ENCODE measurements at places on chromosomes 5 and 9. TPM values are rescaled to one million over a fixed set of nuclear protein-coding genes. Genes with fewer than 3 reads are reported as not detected.

- DNase-seq = no peak
- no peaks in the 10 kb centered on the region for H3K4me1 ChIP-seq
- no peaks in the 10 kb centered on the region for H3K27me3 ChIP-seq
- no peak overlapping the region for H3K4me3 ChIP-seq
- no peaks in the 10 kb centered on the region for H3K36me3 ChIP-seq
These were observed 449.5 kb downstream of the HINT1 start for GRCh38 chr5:130715541-130715940.

CCDC183 gene
- 14.5 TPM for total RNA-seq

- H3K27me3 ChIP-seq = no peaks in the 10 kb centered on the region
- DNase-seq = no peak
- no peak overlapping the region for H3K4me3 ChIP-seq
- H3K4me1 ChIP-seq = peaks cover 6% of the 10 kb centered on the region
- H3K27ac ChIP-seq = no peak overlapping the region
These were observed 262.5 kb downstream of the DOCK8 start for GRCh38 chr9:477193-477592.

- H3K4me1 ChIP-seq = no peaks in the 10 kb centered on the region
- H3K4me3 ChIP-seq = no peak overlapping the region
- no peak overlapping the region for H3K27ac ChIP-seq
- no peak for DNase-seq
These were observed 175.2 kb downstream of the GAPVD1 start for GRCh38 chr9:125436613-125437443.

MLANA gene
- not detected for total RNA-seq

GRCh38 chr9:97710356-97711222 is 13.4 kb upstream of the XPA start:
- peak; percentile 48 for DNase-seq
- no peak overlapping the region for H3K27ac ChIP-seq
- H3K36me3 ChIP-seq = no peaks in the 10 kb centered on the region
- no peaks in the 10 kb centered on the region for H3K4me1 ChIP-seq
- no peak overlapping the region for H3K4me3 ChIP-seq

QRFP gene
- not detected for total RNA-seq

GRCh38 chr9:131080589-131080988 is 15.7 kb upstream of the AIF1L start:
- H3K4me1 ChIP-seq = no peaks in the 10 kb centered on the region
- H3K27me3 ChIP-seq = no peaks in the 10 kb centered on the region
- no peak for DNase-seq
- H3K36me3 ChIP-seq = no peaks in the 10 kb centered on the region

GRCh38 chr5:72503888-72504491 is 3.2 kb downstream of the ZNF366 start:
- no peaks in the 10 kb centered on the region for H3K4me1 ChIP-seq
- H3K27me3 ChIP-seq = no peaks in the 10 kb centered on the region
- no peak overlapping the region for H3K4me3 ChIP-seq
- DNase-seq = peak; percentile 8

- H3K36me3 ChIP-seq = no peaks in the 10 kb centered on the region
- DNase-seq = no peak
- H3K4me3 ChIP-seq = no peak overlapping the region
- H3K27ac ChIP-seq = no peak overlapping the region
These were observed 111.8 kb upstream of the CKMT2 start for GRCh38 chr5:81121273-81121672.

DNA sequence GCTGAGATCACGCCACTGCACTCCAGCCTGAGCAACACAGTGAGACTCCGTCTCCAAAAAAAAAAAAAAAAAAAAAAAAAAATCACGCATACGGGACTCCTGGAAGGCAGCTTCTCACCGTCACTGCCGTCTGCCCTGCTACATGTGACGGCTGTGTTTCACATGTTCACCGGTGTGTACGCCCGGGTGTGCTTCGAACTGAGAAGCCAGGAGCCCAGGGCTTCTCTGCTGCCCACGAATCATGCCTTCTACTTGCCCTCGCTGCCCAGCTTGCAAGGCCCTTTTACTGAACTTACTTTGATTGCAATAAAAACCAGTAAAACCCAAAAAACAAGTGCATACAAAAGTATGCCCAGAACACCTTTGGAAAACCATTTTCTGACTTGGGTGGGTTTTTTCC is 5.8 kb upstream of the NKD2 start:
- H3K36me3 ChIP-seq = no peaks in the 10 kb centered on the region
- H3K27ac ChIP-seq = no peak overlapping the region
- DNase-seq = no peak
- peaks cover 21% of the 10 kb centered on the region for H3K4me1 ChIP-seq
- H3K4me3 ChIP-seq = no peak overlapping the region

GRCh38 chr5:119435436-119436132 is 16.7 kb upstream of the HSD17B4 start:
- H3K27ac ChIP-seq = no peak overlapping the region
- peak; percentile 76 for DNase-seq
- H3K27me3 ChIP-seq = no peaks in the 10 kb centered on the region
- no peak overlapping the region for H3K4me3 ChIP-seq
- no peaks in the 10 kb centered on the region for H3K36me3 ChIP-seq

PCDHGA2 gene
- total RNA-seq = 2.9 TPM

PHPT1 gene
- total RNA-seq = 60.6 TPM

DNA sequence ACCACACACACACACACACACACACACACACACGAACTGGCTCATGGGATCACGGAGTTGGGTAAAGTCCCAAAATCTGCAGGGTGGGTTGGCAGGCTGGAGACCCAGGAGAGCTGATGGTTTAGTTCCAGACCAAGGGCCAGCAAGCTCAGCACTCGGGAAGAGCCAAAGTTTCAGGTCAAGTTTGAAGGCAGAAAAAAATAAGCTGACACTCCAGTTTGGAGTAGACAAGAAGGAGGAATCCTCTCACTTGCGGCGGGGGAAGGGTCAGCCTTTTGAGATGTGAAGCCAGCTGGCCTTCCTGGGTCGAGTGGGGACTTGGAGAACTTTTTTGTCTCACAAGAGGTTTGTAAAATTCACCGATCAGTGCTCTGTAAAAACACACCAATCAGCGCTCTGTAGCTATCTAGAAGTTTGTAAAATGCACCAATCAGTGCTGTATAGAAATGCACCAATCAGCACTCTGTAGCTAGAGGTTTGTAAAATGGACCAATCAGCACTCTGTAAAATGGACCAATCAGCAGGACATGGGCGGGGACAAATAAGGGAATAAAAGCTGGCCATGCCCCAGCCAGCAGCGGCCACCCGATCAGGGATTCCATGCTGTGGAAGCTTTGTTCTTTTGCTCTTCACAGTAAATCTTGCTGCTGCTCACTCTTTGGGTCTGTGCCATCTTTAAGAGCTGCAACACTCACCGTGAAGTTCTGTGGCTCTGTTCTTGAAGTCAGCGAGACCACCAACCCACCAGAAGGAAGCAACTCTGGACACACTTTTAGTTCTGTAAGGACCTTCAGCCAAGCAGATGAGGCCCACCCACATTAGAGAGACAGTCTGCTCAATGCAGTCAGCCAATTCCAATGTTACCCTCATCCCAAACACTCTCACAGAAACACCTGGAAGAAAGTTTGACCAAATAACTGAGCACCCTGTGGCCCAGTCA is 37.8 kb upstream of the UNC5A start:
- no peaks in the 10 kb centered on the region for H3K27me3 ChIP-seq
- DNase-seq = no peak

DNA sequence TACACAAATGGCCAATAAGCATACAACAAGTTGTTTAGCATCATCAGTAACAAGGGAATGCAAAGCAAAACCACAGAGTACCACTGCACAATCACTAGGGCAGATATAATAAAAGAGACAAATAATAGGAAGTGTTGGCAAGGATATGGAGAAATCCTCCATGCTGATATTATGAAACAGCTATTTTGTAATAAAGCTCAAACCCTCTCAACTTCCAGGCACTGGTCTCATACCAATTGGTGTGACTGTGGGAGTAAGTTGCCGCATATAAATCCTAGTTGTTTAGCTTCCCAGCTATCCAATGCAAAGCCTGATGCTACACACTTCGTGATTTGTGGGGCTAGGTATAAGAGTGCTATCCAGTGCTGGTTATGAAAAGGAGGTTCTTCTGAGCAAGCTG is 88.6 kb downstream of the SMIM23 start:
- no peak for DNase-seq
- H3K27ac ChIP-seq = no peak overlapping the region
- no peaks in the 10 kb centered on the region for H3K4me1 ChIP-seq
- peaks cover 24% of the 10 kb centered on the region for H3K36me3 ChIP-seq
- no peak overlapping the region for H3K4me3 ChIP-seq
- no peaks in the 10 kb centered on the region for H3K27me3 ChIP-seq

GRCh38 chr5:35476797-35477196 is 140.9 kb upstream of the SPEF2 start:
- no peak overlapping the region for H3K4me3 ChIP-seq
- no peak for DNase-seq
- H3K27ac ChIP-seq = no peak overlapping the region
- no peaks in the 10 kb centered on the region for H3K27me3 ChIP-seq
- H3K36me3 ChIP-seq = no peaks in the 10 kb centered on the region
- H3K4me1 ChIP-seq = peaks cover 7% of the 10 kb centered on the region

DNA sequence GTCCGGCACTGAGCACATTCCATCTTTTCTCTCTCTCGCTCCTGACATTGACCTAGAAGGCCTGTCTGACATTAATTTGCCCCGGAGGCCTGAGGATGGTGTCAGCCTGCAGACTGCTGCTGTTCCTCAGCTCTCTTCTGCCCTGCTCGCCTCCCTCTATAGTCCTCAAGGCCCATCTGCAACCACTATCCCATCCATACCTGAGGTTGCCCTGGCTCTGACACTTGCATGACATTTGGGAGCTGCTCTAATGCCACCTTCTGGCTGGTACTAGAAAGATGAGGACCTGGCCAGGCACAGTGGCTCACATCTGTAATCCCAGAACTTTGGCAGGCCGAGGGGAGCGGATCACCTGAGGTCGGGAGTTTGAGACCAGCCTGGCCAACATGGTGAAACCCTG is 38.6 kb upstream of the GGTA1 start:
- H3K4me1 ChIP-seq = no peaks in the 10 kb centered on the region
- no peak for DNase-seq
- H3K27me3 ChIP-seq = no peaks in the 10 kb centered on the region
- H3K27ac ChIP-seq = no peak overlapping the region
- H3K36me3 ChIP-seq = no peaks in the 10 kb centered on the region
- H3K4me3 ChIP-seq = no peak overlapping the region

EDIL3 gene
- total RNA-seq = 4.7 TPM

- H3K27me3 ChIP-seq = no peaks in the 10 kb centered on the region
- DNase-seq = no peak
- no peak overlapping the region for H3K4me3 ChIP-seq
- H3K27ac ChIP-seq = no peak overlapping the region
These were observed 35.1 kb downstream of the TTLL11 start for GRCh38 chr9:122058051-122058450.

DNA sequence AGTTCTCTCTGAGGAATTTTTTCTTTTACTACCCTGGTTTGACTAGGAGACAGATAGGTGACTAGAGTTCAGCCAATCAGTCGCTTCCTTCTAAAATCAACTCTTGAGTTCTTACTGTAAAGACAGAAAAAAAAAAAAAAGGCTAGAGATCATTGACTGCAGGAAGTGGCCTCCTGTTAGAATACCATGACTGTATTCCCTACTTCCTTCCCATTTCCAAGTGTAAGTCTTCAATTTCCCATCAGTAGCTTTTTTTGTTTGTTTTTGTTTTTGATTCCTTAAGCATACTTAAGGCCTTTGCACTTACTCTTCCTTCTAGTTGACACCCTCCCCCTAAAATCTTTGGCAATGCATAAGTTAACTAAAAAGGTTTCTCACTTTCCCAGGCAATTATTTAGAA is 154.3 kb downstream of the HMHB1 start:
- H3K36me3 ChIP-seq = no peaks in the 10 kb centered on the region
- no peaks in the 10 kb centered on the region for H3K27me3 ChIP-seq
- no peak for DNase-seq

SCGB3A2 gene
- total RNA-seq = not detected

- H3K27ac ChIP-seq = no peak within 1 kb of the TSS
- DNase-seq = peak; percentile 30
- H3K4me3 ChIP-seq = no peak within 1 kb of the TSS
- H3K27me3 ChIP-seq = no peaks in the 10 kb centered on the region
These were observed at the start of gene PCDHB9 for GRCh38 chr5:141186897-141187512. TSS of gene PCDHB9 (plus strand) at chr5:141187161. CDS start at chr5:141187319, 158 bp downstream.

NR5A1 gene
- total RNA-seq = not detected

CETN3 gene
- total RNA-seq = 14.3 TPM

All from body of pancreas (tissue), 4 donors.